ENCODE measurements at places on chromosomes 12 and 14. TPM values are rescaled to one million over a fixed set of nuclear protein-coding genes. Genes with fewer than 3 reads are reported as not detected.

DNA sequence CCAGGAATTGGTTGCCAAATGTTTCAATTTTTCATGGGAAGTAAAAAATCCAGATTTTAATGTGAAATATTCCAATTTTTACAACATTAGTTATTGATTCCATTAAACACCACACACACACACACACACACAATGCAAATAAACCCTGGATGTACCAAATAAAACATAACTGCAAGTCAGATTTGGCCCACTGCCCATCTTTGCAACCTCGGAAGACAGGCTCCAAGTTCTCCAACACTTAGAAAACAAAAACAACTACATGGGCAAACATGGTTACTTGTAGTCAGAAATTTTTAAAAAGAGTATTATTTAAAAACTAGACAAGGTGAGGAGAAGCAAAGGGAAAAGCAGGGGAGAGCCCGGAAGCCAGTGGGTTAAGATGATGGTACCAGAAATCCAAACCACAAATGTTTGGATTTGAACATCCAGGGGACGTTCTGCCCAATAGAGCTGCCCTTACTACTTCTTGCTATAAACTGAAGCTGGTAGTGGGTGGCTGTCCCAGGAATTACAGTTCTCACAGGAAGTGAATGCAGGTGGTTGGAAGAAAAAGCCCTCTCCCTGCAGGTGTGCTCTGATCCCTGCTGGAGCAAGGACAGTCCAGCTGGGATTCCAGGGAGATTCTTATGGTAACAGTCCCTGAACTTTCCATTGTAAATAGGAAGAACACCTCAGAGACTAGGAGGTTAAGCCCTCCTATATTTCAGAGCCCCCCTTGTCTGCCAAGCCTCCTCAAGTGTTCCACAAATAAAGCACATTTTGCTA lies 111.7 kb downstream of the SLC25A21 start:
- DNase-seq = no peak

GRCh38 chr12:25249931-25250738 lies 594 bp downstream of the KRAS start:
- peak; percentile 57 for DNase-seq

DNA sequence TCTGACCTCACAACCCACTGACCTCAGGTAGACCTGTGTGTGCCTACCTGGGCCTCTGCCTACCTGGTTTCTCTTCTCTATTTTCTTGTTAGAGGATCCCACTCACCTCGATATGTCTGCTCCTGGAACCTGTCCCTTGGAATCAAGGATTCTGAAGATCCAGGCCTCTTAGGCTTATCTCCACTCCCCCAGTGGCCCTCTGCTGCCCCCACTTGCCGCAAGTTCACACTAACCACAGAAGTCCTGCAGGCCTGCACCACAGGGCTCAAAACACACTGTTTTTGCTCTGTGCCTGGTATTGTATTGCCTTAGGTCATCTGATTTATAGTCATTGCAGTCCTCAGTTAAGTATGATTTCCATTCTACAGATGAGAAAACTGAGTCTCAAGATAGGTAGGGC lies 15.3 kb upstream of the NRXN3 start:
- no peak for DNase-seq

GRCh38 chr12:79522257-79522988 lies 168.3 kb downstream of the PAWR start:
- no peak for DNase-seq

- peak; percentile 26 for DNase-seq
Observed at GRCh38 chr12:89349814-89350213, 2.5 kb downstream of the DUSP6 start.

GRCh38 chr12:122891661-122892525 lies 4.0 kb downstream of the VPS37B start:
- DNase-seq = no peak

DNA sequence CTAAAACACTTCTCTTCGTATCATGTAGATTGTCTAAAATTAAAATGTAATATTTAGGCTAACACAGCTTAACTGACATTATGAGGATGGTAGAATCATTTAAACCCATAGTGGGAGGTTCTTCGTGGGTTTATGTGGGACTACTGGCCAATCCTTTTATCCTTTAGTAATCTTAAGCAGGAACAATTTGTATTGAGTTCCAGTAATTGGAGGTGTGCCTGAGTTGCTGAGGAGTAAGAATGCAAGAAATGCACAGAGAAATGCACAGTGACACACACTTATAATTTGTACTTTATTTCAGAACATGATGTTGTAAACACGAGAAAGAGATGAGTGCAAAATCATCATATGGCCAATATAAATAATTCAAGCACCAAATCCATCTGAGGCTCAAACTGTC lies 22.3 kb downstream of the OTOGL start:
- no peak for DNase-seq

DNA sequence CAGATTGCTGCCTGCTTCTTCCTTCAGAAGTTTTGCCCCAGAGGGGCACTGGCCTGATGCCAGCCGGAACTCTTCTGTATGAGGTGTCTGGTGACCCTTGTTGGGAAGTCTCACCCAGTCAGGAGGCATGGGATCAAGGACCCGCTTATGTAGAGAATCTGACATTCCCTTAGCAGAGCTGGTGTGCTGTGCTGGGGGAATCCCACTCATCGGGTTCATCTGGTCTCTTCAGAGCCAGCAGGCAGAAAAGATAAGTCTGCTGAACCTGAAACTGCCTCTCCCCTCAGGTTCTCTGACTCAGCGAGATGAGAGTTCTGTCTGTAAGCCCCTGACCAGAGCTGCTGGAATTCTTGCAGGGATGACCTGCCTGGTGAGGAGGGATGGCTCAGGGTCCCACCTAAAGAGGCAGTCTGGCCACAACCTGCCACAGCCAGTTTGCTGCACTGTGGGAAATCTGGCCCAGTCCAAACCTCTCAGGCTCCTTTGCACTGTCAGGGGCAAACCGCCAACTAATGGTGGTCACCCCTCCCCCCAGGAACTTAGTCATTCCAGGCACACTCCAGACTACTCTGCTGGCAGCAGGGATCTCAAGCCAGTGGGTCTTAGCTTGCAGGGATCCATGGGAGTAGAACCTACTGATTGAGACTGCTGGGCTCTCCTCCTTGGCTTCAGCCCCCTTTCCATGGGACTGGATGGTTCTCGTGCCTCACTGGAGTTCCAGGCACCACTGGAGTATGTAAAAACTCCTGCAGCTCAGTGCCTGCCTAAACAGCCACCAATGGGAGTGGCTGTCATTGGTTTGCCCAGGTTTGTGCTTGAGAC lies 4.1 kb downstream of the CLEC2D start:
- no peak for DNase-seq

DNA sequence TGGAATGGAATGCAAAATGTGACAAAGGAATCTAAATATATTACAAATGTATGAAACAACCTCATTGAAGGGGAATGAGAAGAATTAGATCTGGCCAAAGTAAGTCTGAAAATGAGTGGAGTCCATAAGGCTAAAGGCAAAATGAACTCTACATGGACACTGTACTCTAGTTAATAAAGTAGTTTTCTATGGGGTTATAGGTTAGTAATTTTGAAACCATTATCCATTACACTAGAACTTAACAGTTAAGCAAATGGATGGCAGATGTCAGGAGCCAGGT lies 222.1 kb downstream of the NUAK1 start:
- DNase-seq = no peak

DNA sequence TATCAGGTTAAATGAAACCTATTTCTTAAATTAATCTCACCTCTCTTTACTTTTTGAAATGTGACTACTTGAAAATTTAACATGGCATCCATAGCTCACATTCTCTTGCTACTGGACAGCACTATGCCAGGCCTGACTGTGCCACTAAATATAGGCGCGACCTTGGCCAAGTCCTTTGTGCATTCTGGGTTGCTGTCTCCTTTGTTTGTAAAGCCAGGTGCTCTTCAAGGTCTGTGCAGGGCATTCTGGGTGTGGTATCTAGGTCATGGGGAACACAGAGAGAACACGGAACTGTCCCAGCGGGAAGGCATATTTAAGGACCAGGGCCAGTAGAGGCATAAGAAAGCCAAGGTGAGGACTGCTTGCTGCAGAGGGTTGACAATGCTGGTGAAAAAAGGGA lies 121.2 kb downstream of the ZNF664 start:
- DNase-seq = no peak

DNA sequence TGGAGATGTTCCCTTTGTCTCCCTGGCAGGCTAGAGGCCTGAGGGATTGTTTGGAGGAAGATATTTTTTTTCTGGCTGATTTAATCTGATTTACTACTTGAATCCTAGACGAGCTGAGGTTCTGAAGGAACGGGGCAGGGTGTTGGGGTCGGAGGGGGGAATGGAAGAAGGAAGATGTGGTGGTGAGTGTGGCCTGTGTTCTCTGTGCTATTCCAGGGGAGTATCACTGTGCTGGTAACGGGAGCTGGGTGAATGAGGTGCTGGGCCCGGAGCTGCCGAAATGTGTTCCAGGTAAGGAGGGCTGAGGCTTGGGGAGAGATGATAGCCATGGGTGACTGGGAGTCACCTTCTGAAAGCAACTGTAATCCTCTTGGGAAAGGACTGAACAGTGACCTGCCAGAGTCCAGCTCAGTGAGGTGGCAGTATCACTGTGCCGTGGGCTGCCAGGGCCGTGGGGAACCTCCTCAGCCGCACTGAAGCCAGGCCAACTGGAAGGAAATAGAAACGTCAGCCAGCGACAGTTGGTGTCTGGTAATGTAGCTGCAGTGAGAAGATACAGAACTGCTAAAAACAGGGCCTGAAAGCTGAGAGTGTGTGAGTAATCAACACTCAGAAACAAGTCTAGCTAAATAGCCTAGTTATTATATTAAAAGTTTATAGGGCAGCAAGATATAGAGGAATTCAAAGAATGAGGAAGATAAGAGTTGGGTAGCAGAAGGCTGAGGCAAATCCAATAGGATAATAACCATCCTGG lies 7.9 kb downstream of the C1S start:
- no peak for DNase-seq

DNA sequence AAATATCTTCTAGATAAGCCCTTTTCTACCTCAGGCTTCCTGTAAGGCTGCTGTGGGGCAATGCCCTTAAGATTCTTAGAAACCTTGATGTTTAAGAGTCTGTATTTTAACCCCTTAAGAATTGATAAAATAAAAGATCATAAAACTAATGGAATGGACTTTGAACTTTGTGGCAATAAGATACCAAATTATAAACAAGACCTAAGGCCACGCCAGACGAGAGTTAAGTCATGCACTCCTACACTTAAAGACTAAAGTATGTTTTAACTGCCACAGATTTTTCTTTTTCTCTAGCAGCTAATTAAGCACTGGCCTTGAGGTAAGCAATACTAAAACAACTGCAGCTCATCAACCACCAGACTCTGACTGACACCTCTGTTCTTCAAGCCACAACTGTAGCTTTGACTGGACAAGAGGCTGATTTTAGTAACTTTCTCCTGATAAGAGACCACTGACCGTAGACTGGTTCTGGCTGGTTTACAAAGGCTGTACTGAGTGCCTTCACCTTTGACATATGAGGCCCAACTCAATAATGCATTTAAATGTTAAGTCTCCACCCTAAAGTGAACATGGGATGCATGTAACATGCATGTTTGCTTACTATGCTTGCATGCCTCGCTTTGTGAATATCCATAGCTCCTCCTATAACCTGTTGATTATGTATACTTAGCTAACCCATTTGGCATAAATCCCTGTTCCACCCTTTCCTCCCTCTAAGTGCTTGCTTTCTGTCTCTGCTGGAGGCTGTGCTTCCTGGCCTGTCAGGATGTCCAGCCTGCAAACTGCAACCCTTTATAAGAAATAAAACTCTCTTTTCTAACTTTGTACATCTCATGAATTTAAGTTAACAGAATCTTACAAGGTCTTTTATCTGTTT lies 71.9 kb downstream of the KLHL28 start:
- DNase-seq = no peak

GRCh38 chr12:109731806-109732205 lies 18.2 kb downstream of the FAM222A start:
- DNase-seq = no peak

GRCh38 chr12:10361084-10361483 lies 28.8 kb downstream of the KLRK1 start:
- DNase-seq = no peak

- no peak for DNase-seq
Observed at GRCh38 chr12:55651299-55651683, 14.6 kb downstream of the OR10P1 start.

DNA sequence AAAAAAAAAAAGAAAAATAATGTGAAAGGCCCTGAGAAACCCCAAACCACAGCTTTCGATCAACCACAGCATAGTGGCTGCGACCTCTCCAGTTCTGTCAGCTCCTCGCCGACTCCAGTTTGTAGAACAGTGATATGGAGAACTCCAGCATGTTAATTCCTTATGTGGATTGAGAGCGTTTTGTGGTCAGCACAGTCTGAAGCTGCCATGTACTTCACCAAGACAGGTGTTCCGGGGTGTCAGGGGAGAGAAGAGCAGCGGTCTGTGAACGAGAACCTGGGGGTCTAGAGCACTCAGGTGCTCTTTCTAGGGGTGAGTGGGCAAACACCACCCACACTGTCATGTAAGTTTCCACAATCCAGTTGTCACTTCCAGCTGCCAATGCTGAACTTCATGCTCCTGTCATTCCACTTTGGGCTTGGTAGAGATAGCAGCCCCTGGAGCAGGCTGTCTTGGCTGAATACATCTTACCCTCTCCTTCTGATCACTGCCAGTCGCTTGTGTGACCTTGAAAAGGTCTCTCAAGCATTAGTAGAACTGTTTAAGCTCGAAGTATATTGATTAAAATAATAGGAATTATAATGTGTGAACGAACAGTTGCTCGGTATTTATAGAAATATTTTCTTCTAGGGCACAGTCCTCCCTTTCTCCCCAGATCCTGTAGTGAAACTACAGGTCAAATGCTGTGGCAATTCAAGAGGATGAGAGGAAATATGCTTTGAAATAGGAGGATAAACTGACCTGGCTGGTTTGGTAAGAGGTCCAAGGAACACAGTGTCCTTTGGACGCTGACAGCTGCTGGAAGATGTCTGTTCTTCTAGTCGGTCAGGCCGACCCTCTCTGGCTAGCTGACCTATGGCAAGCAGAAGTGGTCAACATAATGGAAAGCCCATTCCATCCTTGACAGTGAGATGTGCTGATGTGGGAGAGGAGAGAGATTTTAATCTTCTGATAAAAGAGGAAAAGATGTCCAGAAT lies 15.7 kb upstream of the MAX start:
- DNase-seq = no peak

DNA sequence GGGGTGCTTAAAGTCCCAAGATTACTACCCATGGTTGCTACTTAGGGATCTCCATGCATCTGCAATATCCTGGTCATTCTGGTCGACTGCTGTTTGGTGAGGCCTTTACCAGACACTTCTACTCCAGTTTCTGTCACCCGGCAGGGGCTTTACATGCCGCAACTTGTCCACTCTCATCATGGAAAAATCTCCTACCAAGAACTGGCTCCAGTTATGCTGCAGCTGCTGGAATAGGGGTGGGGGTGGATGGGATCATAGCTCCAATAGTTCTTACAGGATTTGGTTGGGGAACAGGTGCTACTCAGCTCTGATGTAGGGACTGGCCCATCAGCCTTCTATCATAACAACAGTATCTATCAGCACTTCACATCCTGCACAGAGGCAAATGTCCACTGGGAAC lies 51.6 kb downstream of the SPTB start:
- no peak for DNase-seq

Gene MDGA2
- not detected for polyA plus RNA-seq

Gene A2M
- not detected for polyA plus RNA-seq

Gene ACACB
- polyA plus RNA-seq = 1.3 TPM

Gene FSCB
- not detected for polyA plus RNA-seq

Gene SOCS4
- 2.7 TPM for polyA plus RNA-seq

Gene SLC39A2
- polyA plus RNA-seq = not detected

Gene MGST1
- polyA plus RNA-seq = not detected

Gene PTHLH
- polyA plus RNA-seq = not detected

Gene FBLN5
- polyA plus RNA-seq = 0.39 TPM

Gene NEUROD4
- polyA plus RNA-seq = not detected

Gene RHOJ
- polyA plus RNA-seq = not detected
